Tibial artery (tissue), 4 donors: ENCODE measurements at places on chromosomes 4 and X.

- no peak for DNase-seq
Observed at GRCh38 chrX:79138658-79139241, 5.7 kb upstream of the GPR174 start.

- DNase-seq: no peak
Observed at GRCh38 chrX:28589046-28589445, 1.8 kb downstream of the IL1RAPL1 start.

DNA sequence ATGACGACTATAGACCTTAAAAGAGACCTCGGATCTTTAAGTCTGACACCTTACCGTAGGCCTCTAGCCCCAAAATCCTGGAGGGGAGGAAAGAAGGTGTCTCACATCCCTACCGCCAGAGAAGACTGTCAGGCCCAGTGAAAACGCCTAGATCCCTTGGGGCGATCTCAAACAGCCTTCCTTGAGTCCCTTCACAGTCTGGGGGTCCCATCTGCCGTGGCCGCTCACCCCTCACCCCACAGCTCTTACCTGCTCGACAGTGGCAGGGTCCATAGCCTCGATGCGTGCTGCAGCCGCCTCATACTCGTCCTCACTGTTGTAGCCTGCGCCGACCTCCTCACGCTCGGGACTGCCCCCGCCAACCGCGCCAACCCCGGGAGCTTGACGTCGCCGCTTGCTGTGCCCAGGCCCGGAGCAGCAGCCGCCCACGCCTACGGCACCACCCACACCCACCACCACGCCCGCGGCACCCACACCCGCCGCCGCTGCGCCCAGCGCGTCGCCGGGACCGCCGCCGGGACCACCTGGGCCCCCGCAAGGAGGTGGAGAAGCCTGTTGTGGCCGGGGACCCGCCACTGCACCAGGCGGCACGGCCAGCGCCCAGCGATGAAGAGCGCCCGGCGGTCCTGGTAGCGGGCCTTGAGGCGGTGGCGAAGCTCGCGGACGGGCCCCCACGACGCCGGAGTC lies 536 bp downstream of the OTUD5 start:
- no peak for DNase-seq

DNA sequence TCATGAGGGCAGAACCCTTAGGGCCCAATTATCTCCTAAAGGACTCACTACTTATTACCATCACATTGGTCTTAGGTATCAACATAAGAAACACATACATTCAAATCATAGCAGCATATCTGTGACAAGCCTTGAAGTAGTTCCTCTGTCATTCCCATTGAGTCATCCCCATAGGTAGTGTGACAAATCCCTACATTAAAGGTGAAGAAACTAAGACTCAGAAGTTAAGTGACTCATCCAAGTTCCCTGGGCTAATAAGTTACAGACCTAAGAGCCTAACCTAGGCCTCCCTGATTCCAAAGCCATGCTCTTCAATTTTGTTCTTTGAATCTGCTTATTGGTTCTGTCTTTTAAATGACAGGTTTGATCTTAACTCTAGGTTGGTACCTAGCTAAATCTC lies 58.2 kb downstream of the CD38 start:
- DNase-seq: no peak

- no peak for DNase-seq
Observed at GRCh38 chr4:85187106-85187505, 220.6 kb upstream of the WDFY3 start.

DNA sequence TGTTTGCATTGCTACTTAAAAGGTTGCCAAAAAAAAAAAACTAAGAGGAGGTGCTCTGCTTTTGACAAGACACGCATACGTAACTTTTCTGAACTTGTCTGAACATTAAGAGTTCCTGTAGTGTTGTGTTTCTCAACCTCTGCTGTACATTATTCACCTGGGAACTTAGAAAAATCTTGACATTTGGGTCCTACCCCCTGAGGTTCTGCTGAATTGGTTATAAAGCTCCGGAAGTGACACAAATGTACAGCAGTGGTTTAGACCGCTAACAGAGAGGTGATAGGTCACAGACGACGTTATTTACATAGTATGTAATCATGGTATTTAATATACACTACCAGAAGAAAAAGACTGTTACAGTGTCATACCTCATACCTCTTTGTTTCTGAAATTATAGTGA lies 61.1 kb downstream of the CPEB2 start:
- no peak for DNase-seq

- no peak for DNase-seq
Observed at GRCh38 chr4:15695240-15695699, 7.6 kb upstream of the BST1 start.

- no peak for DNase-seq
Observed at GRCh38 chr4:67593741-67594175, 35.2 kb downstream of the STAP1 start.

GRCh38 chr4:2924286-2924685 lies 38.9 kb downstream of the NOP14 start:
- DNase-seq: peak; percentile 16

DNA sequence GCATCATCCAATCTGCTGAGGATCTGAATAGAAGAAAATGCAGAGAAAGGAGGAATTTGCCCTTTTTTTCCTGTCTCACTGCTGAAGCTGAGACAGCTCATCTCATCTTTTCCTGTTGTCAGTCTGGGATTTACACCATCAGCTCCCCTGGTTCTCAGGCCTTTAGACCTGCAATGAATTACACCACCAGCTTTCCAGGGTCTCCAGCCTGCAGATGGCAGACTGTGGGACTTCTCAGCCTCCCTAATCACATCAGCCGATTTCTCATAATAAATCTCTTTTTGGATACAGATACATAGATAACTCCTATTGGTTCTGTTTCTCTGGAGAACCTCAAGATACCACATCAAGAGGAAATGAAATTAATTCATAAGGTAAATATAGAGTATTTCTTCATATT lies 134.6 kb upstream of the MAB21L2 start:
- DNase-seq: no peak

DNA sequence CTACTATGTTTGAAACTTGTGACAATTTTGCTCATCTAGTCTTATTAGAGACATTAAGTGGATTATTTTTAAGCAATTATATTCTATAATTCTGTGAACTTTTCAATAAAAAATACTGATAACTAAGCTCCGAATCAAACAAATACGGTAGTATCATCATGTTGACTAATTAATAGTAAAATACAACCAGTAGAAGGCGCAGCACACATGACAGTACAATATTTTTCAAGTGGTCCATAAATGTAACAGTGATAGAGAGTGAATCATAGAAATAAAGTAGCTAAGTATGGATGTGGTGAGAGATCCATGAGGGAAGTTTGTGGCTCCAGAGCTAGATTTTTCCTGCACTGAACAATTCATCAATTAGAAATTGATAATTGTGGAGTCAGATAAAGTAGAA lies 666.2 kb downstream of the KCTD8 start:
- no peak for DNase-seq

DNA sequence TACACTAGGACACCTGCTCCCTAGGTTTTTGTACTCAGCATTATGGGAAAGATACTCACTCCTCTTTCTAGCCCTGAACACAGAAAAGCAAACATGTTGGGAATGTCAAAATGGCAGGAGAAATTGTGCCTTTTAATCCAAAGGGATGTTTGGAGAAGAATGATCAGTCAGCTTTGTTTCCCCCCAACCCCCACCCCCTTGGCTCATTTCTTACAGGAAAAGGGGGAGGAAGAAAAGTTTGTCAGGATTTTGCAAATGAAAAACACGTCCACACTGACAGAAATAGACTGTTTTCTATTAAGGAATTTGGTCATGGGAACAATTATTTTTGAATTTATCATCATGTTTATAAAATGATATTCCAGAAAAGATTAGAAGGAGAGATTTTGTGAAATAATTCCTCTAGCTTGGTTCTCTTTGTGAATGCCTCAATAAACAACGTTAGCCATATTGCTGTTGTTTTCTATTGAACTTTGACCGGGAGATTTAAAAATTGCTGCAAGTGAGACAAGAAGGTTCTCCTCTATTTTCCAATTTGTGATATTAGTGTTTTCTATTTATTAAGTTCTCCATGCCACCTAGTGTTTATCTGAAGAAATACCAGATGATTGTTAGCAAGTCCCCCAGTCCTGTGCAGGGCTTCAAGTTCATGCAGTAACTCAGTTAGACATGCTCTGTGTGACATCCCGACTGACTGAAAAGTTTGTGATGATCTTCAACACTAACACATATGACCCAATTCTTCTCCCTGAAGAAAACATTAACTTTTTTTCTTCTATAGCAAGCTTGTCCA lies 31.3 kb upstream of the TFDP3 start:
- no peak for DNase-seq

GRCh38 chr4:56215901-56216300 lies 171.4 kb downstream of the AASDH start:
- no peak for DNase-seq

- DNase-seq: no peak
Observed at GRCh38 chr4:86846921-86847320, 2.3 kb downstream of the SLC10A6 start.

DNA sequence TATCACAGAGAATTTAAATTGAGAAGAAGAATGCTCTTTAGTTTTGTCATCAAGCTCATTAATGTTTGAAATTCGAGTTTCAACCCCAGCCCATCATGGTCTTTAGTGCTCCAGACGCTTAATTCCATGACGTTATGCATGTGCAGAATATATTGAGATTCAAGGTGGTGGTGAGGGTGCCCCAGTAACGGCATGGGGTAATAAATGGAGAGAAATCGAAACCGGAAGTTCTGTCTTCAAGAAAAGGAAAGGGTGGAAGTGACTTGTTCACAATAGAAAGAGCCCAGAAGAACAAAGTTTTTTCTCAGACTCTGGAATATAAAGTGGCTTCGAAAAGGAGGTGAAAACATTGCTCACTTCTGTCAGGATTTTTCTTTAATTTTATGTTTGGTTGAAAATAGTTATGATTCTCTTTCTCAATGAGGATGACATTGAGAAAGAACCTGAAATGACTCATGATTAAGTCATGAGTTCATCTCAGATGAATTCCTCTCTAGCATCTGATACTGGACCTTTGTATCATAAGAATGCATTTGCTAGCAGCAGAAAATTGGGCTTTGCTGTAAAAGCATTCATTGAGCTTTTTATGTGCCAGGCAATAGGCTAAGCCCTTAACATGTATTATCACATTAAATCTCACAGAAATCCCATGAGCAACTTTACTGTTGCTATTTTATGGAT lies 779 bp upstream of the DDX60L start:
- no peak for DNase-seq

DNA sequence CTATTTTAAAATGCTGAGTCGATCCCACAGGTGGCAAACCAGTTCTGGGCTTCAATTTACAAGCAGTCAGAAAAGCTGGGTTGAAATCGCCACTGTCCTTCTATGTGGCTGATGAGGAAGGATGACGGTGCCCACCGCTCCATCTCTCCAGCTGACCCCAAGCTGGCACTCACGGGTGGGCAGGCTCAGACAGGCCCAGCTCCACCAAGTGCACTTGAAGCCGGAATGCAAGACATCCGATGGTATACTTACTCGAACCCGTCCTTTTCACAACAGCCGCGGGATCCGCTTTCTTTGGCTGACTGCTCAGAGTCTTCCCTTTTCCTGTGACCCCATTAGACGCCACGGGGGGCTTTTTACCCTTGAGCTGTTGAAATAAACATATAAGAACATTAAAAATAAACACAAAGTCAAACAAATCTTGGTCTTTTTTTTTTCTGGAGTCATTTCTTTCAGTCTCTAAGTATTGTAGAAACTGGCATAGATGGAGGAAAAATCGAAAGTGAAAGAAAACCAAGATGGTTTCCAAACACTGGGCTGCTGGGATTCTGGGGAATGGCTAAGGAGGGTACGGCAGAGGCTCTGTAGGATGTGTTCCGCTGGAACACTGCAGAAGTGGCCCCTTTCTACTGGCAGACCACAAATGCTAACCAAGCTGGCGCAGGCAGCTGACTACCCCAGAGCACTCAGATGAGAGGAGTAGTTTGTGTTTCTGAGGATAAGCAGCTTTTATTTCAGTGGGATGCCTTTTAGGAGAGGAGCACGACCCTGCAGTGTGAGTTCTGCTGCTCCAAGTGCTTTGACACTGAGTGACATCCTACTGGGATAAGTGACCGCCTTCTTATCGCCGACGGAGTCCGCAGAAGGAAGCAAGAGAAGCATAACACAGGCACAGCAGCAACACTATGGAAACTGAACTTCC lies 160.9 kb downstream of the AFAP1 start:
- DNase-seq: peak; percentile 38

- no peak for DNase-seq
Observed at GRCh38 chrX:78496483-78496882, 162.6 kb downstream of the RTL3 start.

- no peak for DNase-seq
Observed at GRCh38 chr4:186724864-186725468, 1.3 kb upstream of the FAT1 start.

DNA sequence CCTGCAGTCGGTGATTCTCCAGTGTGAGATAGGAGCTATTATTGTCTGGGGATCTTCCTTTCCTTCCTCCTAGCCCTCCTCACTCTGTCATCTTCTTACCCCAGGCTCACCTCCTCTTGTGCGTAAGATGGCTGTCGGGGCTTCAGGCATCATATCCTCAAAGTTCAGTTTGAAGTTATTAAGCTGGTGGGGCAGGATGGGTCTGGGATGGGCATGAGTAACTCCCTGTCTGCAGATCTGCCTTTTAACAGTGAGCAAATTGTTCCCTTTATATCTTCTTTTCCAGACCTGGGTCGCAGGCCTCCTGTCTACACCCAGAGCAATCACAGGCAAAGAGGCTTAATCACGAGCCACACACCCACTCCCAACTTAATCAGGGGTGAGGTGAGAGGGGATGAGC lies 900 bp upstream of the MTMR1 start:
- no peak for DNase-seq

- DNase-seq: no peak
Observed at GRCh38 chr4:13534344-13535063, 9.8 kb downstream of the NKX3-2 start.

GRCh38 chrX:129997086-129997485 lies 14.7 kb downstream of the BCORL1 start:
- DNase-seq: no peak

DNA sequence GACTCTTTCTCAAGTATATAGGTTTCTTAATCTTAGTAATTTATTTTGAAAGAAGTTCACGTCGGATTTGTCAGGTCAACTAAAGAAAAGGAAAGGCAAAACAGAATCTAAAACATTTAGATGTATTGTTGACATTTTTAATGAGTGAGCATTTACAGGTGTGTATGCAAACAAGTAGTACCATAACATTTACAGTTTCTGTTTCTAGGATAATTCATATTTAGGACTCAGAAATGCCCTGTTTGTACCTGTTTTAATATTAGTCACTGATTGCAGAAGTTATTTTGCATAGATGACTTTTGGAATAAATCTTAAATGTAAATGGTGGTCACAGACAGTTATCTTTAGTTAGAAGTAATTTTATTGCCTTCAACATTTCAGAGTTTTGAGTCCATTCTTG lies 151.3 kb upstream of the NUDT6 start:
- DNase-seq: no peak

- no peak for DNase-seq
Observed at GRCh38 chr4:144565527-144566195, 80.3 kb upstream of the HHIP start.
